ENCODE measurements at places on chromosomes 6 and 20.

DNA sequence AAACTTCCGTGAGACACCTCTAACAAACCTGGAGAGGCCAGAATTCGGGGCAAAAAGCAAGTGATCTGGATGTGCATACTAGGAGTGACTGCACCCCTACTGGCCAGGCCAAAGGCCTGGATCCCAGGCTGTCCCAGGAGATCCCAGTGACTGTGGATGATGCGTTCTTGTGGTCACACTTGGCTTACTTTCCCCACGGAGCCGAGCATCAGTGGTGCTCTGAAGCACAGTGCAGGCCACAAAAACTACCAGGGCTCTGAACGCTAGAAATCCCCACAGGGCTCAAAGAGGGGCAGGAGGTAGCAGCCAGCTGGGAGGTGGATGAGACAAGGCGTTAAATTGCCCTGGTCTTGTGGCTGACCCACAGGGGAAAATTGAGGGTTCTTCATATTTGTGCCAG is 7.1 kb downstream of the TRIM26 start:
- DNase-seq = no peak

DNA sequence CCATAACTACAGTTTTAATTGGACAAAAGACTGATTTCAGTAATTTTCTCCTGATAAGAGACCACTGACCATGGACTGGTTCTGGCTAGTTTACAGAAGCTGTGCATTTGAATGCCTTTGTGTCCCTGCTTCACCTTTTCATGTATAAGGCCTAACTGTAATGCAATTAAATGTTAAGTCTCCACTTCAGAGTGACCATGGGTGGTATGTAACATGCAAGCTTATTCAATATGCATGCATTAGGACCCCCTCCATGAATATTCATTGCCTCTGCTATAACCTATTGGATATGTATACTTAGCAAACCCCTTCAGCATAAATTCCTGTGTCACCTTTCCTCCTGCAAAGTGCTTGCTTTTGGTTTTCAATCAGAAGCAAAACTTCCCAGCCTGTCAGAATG is 2.2 kb downstream of the UBD start:
- no peak for DNase-seq

DNA sequence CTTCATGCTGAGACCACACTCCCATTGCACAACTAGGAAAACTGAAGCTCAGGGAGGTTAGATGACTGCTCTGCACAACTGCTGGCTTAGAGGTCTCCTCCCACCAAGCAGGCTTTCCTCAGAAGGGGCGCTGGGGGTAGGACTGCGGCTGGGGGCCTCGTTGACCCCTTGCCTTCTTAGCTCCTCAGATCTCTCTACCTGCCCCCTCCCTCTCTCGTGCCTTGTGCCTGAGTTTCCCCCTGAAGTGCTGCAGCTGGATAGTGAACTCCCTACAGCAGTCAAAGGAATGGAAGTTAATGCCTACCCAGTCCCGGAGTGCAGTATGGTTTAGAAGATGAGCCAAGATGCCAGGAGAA is 149.8 kb downstream of the GRM4 start:
- no peak for DNase-seq

DNA sequence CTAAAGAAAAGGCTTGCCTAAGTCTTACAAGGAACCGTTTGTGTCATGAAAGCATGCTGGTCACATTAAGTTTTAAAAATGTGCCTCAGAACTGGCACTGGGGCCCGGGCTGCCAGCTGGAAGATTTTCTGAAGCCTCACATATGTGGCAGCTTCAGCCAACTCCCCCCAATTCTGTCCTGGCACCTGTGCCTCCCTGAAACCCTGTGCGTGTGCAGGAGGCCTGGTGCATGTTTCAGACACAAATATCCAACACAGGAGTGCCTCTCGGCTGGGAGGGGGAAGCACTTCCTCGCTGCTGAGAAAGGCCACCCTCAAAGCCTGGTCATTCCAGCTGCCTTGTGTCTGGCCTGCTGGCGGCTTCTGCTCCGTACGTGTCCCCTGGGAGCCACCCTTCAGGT is 188.5 kb upstream of the SNX9 start:
- DNase-seq = no peak

GRCh38 chr6:142765306-142765705 is 179.7 kb downstream of the HIVEP2 start:
- no peak for DNase-seq

DNA sequence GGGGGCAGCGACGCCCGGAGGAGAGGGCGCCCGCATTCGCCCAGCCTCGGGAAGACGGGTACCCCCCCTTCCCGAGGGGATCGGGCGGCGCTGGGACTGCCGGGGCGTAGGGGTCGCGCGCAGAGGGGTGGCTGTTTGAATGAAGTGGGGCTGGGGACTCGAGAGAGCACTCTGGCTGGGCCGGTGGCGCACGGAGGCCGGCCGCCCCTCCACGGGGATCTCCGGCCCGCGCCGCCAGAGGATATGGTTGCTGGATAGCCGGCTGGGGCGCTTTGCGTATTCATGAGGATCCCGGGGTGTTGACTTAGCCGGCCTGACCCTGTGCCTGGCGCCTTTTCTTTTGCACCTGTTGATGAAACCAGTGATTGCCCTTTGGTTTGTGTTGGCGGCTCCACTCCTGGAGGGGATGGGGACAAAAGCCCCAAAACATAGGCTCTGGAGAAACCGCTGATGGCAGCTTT is 469 bp downstream of the SYNJ2 start:
- peak; percentile 24 for DNase-seq

GRCh38 chr20:22088882-22089281 is 383.4 kb downstream of the PAX1 start:
- no peak for DNase-seq

DNA sequence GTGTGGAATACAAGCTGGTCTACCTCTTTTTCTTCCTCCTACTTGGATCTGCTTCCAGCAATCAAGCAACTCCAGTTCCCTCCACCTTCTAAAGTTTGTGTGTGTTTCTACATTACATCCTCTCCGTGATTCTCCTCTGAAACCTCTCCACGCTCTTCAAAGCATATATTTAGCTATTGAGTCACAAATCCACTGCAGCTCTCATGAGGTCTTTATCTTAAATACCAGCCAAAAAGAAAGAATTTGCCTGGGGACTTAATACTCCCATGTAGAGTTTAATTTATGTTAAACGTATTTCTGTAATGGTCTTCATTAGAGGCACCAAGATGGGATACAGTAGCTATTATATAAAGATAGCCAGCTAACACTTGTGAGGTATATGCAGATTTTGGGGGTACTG is 78.7 kb downstream of the FOXC1 start:
- DNase-seq = no peak

DNA sequence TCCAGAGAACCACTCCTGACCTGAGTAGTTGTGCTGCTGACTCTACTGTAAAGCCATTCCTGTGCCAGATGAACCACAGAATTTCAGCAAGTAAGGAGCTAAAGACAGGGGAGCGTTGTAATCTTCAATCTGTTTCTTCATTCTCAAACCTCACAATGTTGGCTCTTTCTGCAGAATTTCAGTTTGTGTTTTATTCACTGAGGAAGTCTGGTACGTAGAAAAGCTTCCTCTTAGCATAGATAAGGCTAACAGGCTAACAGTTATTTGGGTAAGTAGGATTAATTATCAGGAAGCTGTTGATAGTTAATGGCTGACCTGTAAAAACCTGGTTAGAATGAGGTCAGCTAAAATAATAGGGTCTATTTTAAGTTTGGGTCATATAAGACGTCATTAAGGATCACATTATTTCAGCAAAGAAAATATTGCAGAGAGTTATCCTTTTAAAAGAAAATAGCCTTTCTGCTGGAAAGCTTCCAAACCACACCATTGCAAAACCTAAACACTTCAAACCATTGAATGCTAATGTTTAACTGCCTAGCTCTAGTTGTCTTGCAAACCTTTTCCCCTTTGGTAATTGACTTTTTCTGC is 14.1 kb upstream of the TENT5A start:
- no peak for DNase-seq

DNA sequence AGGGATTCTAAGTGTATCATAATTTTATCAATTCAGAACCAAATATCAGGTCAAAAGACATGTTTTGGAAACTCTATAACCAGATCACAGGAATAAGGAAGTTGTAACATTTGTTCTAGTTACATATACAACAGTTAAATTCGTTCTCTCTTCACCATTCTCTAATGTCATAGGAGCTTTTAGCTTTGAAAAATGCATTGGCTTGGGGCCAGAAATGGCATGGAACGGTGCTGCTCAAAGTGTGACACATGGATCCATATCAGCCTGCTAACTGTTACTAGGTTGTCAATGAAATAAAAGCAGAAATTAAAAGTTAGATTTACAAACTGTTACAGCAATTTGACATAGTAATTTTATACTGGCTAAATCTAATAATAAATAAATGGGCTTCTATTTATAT is 120.3 kb downstream of the LCA5 start:
- DNase-seq = no peak

DNA sequence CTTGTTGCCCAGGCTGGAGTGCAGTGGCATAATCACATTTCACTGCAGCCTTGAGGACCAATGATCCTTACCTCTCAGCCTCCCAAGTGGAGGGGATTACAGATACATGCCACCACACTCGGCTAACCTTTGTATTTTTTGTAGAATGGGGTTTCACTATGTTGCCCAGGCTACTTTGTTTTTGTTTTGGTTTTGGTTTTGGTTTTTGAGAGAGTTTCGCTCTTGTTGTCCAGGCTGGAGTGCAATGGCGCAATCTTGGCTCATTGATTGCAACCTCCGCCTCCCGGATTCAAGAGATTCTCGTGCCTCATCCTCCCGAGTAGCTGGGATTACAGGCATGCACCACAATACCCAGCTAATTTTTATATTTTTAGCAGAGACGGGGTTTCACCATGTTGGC is 105.5 kb downstream of the BMP7 start:
- no peak for DNase-seq

- no peak for DNase-seq
Observed at GRCh38 chr6:122369536-122369935, 29.9 kb upstream of the HSF2 start.

DNA sequence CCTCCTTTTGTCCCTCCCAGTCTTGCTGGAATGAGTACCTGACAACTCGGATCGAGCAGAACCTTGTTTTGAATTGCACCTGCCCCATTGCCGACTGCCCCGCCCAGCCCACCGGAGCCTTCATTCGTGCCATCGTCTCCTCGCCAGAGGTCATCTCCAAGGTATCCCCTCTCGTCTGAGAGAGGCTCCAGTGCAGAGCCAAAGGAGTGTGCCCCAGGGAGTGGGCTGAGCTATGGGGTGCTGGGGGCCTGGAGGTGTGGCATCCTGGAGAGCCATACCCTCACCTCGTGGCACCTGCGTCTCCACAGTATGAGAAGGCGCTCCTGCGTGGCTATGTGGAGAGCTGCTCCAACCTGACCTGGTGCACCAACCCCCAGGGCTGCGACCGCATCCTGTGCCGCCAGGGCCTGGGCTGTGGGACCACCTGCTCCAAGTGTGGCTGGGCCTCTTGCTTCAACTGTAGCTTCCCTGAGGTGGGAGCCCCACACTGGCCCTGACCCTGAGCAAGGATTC is 8.8 kb downstream of the DNPH1 start:
- no peak for DNase-seq

DNA sequence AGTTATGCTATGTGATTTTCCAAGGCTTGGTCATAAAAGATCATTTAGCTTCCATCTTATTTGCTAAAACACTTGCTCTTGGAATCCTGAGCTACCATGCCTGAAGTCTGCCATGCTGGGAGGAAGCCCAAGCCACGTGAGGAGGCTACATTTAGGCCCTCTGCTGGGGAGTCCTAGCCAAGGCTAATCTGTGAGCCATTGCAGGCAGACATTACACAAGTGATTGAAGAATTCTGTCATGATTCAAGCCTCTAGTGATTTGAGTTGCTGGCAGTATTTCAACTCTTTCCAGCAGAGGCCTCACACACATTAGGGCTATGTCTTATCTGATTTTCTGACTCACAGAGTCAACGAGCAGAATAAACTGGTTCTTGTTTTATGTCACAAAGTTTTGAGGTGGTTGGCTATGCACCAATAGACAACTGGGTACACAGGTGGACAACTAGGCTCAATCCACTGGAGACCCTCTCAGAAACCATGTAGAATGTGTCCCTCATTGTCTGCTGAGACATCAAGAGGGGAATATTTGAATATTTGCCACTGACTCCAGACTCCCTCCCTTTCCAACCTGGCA is 227.2 kb upstream of the SULF2 start:
- DNase-seq = no peak

- no peak for DNase-seq
Observed at GRCh38 chr20:51801823-51802123, 548 bp downstream of the SALL4 start.

GRCh38 chr20:54601831-54602515 is 126.6 kb downstream of the DOK5 start:
- DNase-seq = no peak

GRCh38 chr6:135568379-135568778 is 70.8 kb upstream of the AHI1 start:
- peak; percentile 40 for DNase-seq

GRCh38 chr6:169837529-169838250 is 86.3 kb downstream of the ERMARD start:
- no peak for DNase-seq

- peak; percentile 63 for DNase-seq
Observed at GRCh38 chr6:28953039-28953584, 29.3 kb upstream of the TRIM27 start.

- DNase-seq = no peak
Observed at GRCh38 chr6:19368511-19368910, 468.7 kb upstream of the ID4 start.

DNA sequence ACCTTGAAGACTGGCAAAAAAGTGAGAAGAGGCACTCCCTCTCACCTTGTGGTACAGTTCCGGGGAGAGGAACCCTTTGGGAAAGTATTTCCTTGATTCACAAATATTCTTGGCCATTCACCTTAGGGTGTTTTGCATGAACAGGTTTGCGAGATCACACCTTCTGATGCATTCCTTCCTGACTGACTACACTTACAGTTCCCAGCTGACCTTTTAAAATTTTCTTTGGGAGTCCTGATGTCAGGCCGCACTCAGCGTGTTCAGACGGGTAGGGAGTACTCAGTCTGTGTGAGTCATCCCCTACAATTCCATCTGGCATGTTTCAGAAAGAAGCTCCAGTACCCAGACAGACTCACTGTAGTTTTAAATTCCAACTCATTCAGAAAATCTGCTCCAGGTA is 1.7 kb downstream of the ADGRF4 start:
- DNase-seq = no peak

- DNase-seq = no peak
Observed at GRCh38 chr6:73340048-73340447, 14.0 kb downstream of the DPPA5 start.

- DNase-seq = no peak
Observed at GRCh38 chr6:54900666-54901065, 54.1 kb downstream of the FAM83B start.

DNA sequence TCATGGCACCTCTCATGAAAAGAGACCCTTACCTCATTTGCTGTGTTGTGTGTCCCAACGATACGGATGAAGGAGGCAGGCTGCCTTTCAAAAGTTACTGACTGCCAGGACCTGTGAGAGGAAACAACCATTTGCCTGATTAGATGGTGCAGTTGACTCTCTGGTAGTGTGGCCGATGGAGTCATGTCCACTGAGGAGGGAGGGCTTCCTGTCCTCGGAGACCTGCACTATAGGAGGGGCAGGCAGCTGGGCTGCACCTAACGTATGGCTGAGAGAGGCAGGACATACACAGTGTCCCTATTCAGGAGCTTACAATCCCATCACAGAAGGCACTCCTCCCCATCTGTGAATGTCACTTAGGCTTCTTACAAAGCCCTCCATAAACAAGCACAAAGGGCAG is 373.0 kb downstream of the ZFAND3 start:
- DNase-seq = no peak

All from CD4-positive, alpha-beta T cell treated with Interleukin-4 for 1 hour (primary cell).